Cortex of kidney (tissue), 1 donor: ENCODE measurements at places on chromosomes 7 and 10.

GRCh38 chr7:121530227-121531174 lies 134.4 kb upstream of the FAM3C start:
- DNase-seq = no peak

- DNase-seq = no peak
Measured at GRCh38 chr7:128099204-128099671, 68.0 kb upstream of the LRRC4 start.

GRCh38 chr7:2181077-2181854 lies 51.5 kb downstream of the MAD1L1 start:
- no peak for DNase-seq

DNA sequence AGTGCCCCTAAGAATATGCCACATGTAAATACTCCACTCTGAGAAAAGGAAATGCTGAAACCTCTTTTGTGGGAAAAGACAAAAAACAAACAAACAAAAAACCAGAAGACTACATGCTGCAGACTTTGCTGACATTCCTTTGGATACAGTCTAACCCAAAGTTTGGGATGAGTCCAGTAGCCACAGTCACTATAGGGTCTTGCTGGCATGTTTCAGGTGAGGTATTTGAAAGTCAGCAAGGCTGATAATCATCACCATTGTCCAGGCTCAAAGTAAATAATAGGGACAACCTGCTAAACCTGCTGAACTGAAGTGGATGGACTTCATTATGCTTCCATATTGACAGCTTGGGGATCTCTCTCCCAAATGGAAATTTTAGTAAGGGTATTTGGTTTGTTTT lies 1087.0 kb upstream of the LRRTM3 start:
- DNase-seq = no peak

DNA sequence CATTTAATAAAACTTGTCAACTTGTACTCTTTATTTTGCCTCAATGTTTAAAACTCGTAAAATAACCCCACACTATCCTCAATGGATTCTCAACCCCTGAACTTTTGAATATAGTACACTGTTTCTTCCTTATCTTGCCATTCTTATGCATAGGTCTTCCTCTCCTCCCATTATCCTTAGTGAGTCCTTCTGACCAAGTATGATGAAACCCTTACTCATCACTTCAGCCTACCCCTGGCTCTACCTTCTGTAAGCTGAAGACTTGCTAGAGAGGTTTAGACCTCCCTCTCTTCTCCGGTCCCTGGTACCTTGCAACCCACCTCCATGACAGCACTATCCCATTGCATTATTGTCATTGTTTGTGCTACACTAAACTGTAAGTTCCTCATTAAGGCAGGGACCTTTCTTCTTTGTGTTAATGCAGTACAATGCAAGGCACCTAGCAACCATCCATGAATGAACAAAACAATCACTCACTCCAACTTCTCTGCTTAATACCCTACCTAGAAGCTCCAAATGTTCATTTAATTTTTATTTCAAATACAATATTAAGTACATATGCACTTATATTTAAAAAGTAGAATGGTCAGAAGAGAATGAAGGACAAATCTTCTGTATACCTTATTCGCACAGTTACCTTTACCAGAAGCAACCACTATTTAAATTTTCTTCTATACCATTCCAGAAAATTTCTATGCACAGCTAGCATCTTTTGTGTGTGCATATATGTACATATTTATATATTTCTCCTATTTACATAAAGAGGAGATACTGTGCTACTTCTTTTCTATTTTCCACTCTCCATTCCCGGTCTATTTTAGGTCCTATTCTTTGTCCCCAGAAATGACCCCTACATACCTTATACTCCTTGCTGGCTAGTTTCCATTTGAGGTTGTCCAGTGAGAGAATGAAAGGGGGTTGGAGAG lies 77.5 kb downstream of the SLC16A9 start:
- no peak for DNase-seq

DNA sequence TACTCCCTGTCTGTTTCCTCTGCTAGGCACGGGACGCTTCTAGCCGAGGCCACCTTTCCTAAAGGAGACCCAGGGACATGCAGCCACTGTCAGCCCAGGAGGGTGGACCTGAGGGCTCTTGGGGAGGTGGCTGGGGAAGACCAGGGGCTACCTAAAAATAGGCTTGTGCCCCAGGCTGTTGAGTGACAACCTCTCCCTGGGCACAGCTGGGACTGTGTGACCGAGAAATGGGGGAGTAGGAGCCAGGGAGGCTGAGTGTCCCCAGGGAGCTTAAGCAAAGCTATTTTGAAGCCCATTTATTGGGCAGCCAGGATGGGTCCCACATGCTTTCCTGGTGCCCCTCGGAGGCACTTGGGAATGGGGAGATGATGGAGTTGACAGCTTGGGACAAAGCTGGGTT lies 63.8 kb downstream of the CALML3 start:
- DNase-seq = no peak

DNA sequence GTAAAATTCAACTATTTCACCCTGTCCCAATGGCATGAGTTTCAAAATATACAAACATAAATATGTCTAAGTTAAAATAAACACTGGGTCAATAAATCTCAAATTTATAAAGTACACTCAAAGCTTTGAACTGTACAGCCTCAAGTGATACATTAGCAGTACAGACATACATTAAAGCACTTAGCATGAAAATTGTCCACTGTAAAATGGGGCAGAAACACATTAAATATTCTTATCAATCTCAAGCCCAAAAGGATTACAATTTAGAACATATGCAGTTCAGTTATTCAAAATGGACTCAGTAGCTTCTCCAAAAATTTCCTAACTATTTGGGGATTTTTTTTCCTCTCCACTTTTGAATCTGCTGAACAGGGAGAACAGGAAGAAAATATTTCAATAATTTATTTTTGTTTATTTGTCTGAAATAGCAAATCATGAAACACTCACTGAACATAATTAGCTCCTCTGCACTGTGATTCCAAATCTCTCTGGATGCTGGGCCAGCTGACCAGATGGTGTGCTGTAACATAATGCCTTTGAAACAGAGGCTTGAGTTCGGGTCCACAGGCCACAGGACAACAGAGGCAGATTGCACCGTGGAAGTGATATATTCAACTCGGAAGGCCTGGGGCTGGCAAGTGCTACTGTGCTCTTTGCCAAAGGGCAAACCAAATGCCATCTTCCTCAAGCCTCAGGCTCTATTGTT lies 248.9 kb upstream of the LRRN3 start:
- no peak for DNase-seq

GRCh38 chr10:31413325-31413724 lies 94.3 kb downstream of the ZEB1 start:
- no peak for DNase-seq

- DNase-seq = peak; percentile 44
Measured at GRCh38 chr7:150404805-150405583, 25.9 kb downstream of the ZNF775 start.

DNA sequence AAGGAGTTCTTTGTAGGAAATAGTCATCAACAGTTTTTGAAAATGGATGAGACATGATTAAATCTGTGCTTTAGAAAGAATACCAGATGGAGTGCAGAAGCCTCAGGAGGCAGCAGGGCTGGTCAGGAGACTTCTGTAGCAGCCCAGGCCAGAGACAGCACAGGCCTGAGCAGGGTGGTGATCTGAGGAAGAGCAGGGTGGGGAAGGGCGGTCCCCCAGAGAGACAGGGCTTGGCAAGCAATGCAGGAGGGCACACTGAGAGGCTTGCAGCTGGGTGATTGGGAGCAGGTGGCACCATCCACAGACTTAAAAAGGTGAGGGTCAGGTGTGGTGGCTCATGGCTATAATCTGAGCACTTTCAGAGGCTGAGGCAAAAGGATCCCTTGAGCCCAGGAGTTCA lies 4.3 kb upstream of the SMKR1 start:
- DNase-seq = no peak
